Tongue (tissue), 3 donors: ENCODE measurements at places on chromosomes 2 and 18. TPM values are rescaled to one million over a fixed set of nuclear protein-coding genes. Genes with fewer than 3 reads are reported as not detected.

Gene NIFK
- total RNA-seq, result 54.8 TPM

Gene LYPD6
- total RNA-seq, result 4.2 TPM

Gene AQP12B
- not detected for total RNA-seq

DNA sequence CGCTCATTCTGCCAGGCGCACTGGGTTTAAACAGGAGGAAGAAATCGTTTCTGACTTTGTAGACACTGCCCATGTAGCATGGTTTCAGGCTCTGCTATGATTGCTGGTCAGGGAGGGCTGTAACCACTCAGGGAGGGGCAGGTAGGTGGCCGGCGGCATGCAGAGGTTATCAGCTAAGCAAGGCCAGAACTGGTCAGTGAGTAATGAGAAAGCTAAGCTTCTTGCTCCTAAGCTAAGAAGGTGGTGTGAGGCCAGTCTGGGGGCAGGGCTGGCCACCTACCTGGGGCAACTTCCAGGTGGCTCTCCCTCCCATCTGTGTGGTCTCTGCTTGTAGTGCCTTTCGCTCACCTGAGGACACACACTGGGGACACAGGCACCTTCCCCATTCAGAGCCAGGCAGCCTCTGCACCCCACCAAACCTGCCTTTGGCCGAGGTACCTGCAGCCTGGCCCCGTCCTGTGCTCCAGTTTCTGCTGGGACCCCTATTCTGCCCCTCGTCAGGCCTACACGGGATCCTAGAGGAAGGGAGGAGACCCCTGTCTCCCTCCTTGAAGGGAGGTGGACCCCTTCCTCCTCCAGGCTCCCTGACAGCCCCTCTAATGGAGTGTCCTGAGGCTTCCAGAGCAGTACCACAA, 195.9 kb downstream of the SEPTIN10 start:
- no peak for DNase-seq

- no peak for DNase-seq
Observed at GRCh38 chr2:152875701-152876695, 157.6 kb downstream of the ARL6IP6 start.

DNA sequence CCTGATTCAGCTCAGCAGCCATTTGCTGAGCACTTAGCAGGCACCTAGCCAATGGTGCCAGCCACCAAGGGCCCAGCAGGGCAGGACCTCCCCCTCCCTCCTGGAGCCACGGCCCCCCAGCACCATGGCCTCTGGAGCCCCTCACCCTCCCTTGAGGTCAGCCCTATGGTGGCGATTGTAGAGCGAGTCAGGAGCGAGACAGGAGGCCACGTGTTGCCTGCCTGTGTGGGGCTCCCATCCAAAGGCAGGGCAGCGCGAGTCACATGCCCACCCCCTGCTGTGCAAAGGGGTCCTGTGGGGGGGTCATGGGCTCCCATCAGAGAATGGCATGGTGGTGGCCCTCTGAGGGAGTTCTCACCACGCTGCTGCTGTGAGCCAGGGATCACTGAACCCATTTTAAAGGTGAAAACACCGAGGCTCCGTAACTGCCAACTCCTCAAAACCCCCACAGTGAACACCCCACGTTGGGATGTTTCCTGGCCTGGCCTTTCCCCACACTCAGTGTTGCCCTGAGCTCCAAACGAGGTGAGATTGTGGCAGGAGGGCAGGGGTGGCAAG, 35.6 kb downstream of the RAMP1 start:
- DNase-seq, result no peak

DNA sequence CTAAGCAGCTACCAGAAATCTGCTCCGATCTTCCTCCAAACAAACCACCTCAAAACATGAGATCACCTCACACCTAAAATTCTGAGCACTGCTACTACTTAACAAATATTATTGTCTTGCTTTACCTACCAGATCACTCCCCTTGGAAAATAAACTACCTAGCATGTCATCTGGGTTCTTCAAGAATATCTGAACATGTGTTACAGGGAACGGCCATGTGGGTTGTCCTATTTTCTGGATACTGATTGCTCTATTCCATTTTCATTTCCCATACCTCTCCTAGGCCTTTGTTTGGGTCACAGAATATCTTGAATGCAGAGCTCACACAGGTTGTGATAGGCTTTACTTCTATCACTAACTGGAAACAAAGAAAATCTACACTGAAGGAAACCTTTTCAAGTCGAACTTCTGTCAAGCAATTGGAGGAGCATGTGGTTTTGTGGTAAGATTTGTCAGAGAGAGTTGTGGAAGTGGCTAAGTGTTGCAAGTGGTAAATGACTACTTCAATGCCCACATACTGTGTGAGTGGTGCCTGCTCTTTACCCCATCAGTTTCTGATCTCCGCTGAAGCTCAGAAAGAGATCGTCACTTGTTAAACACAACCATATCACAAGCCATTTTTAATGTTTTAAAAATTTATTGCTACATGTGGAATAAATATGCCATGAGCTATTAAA, 739.1 kb upstream of the ZEB2 start:
- no peak for DNase-seq
